ENCODE measurements at places on chromosomes 7 and 10.
A peak's percentile ranks its signal among the peaks of the same experiment; 100 is the strongest.

DNA sequence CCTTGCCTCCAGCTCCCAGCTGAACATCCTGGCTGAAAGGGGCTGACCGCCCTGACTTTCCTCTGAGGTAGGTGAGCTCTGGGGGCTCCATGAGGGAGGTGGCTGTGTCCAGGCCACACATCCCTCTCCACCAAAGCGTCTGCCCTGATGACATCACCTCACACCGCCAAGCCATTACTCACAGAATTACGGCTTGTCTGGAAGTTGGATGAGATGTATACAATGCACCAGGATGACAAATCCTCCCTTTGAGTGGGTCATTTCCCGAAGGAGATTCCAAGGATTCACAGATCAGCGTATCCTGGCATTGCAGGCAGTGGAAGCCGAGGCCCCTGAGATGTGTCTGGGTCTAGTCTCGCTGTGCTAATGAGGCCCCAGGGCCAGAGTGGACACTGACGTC, 15.1 kb upstream of the RET start:
- no peak for DNase-seq

- no peak for DNase-seq
Measured at GRCh38 chr10:123284022-123284421, 129.8 kb downstream of the BUB3 start.

- no peak for DNase-seq
Measured at GRCh38 chr7:29255906-29256692, 61.5 kb downstream of the CHN2 start.

DNA sequence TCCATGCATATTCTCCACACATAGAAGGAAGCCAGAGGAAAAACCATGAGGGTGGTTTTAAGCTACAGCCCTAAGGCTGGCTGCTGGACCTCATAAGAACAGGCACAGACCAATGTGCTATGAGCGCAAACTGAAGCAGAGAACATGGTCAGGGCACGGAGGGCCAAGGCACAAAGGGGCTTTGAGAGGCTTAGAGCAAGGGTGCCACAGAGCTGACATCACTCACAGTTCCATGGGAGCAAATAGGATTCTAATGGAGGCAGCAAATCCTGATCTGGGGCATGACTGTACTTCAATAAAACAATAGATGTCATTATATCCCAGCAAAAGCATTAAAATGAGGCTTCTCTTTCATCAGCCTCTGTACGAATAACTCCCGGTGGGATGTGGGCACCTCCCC, 162.4 kb downstream of the COBL start:
- DNase-seq, result no peak

- DNase-seq, result no peak
Measured at GRCh38 chr7:1511444-1512422, 7.5 kb upstream of the INTS1 start.

DNA sequence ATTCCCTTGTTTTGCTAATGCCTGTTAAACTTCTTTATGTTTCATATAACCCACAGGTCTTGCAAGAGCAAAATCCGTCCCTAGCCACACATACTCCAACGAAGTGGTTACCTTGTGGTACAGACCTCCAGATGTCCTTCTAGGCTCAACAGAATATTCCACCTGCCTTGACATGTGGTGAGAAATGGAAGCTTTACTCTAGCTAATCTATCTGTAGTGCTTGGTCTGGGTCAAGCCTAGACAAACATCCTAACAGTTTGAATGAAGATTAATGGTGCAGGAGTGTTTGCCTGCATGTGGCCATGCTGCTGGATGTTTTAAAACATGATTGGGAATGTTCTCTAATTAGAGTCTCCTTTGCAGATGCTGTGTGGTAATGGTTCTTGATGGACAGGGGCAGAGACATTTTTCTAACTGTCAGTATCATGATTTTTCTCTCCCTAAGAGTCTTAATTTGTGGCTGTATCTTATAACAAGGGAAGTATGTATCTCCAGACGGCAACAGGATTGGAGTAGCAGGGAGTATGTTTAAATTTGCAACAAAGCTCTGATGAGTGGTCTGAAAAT, 308.5 kb upstream of the FZD1 start:
- DNase-seq, result no peak

- no peak for DNase-seq
Measured at GRCh38 chr7:87858417-87859100, 17.6 kb downstream of the SLC25A40 start.

DNA sequence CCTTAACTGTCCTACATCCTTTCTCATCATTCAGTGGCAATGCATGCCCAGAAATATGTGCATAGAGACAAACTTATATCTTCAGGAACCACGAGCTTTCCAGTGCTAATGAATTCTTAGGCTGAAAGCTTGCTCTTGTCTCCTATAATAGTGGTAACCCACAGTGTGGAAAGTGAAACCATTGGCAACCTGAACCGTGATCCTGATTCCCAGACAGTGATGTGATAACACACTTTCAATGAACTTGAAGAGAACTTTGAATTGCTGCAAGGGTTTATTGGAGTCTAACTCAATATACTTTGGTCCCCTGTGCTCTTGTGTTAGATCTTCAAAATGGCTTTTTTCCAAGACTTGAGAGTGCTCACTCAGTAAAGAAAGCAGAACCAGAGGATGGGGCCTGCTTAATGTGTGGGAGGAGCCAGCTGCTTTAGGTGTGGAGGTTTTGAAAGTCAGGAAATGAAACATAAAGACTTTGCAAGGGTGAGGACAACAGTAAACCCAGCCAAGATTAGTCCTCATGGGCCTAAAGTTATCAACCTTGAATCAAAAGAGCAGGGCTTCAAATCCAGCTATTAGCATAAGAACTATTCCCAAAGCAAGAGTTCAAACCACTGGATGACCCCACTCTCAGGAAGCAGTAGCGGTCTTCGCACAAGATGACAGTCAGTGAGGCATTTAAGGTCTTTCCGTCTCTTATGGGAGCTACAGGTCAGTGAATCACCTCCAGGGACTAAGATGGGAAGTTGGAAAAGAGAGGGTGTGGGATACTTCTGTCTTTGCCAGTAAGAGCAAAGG, 332.4 kb upstream of the NRP1 start:
- DNase-seq, result no peak

GRCh38 chr7:54559401-54559800, 17.2 kb downstream of the VSTM2A start:
- no peak for DNase-seq

DNA sequence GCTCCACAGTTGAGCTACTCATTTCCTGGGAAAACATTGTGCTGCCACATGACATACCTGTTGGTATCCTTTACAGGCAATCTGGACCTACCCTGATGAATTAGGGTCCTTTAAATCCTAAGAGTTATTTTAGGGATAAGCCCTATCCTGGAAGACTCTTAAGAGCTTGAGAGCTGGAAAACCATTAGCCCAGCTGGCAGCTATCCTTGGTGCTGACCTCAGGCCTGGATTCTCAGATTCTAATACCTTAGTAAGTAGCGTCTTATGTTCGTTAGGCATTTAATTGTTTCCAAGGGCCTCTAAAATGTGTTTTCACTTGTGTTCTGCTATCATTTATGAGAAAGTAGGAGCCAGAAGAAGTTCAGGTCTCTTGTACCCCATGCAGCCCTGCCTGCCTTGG, 93.0 kb upstream of the SORCS3 start:
- DNase-seq, result no peak

- DNase-seq, result no peak
Measured at GRCh38 chr10:73641328-73642060, at the start of gene MYOZ1. MYOZ1 (minus strand) TSS chr10:73641474; CDS start chr10:73640017, 1,457 bp downstream.

- no peak for DNase-seq
Measured at GRCh38 chr7:41978858-41979257, 258.2 kb downstream of the GLI3 start.

- no peak for DNase-seq
Measured at GRCh38 chr10:11263767-11264166, 246.1 kb downstream of the CELF2 start.

- DNase-seq, result no peak
Measured at GRCh38 chr10:11170993-11171851, 153.6 kb downstream of the CELF2 start.

- no peak for DNase-seq
Measured at GRCh38 chr7:30683816-30684215, 1.6 kb upstream of the CRHR2 start.

DNA sequence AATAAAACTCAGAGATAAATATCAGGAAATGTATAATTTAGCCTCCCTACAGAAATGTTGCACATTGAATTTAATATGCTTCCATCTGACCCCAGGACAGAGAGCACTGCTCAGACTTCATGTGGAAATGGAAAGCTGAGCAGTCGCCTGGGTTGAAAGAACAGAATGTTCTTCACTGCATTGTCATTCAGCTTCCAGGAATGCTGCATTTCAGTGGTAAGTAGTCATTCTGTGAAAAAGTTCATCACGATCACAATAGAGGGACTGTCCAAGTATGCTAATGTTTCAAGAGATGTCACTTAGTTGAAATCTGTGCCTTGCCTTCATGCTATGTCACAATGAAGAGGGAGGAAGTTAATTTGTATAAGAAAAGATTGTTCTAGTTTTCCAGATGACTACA, 147.3 kb downstream of the NRCAM start:
- DNase-seq, result no peak

- no peak for DNase-seq
Measured at GRCh38 chr10:47141349-47141748, 158.6 kb upstream of the GDF10 start.

DNA sequence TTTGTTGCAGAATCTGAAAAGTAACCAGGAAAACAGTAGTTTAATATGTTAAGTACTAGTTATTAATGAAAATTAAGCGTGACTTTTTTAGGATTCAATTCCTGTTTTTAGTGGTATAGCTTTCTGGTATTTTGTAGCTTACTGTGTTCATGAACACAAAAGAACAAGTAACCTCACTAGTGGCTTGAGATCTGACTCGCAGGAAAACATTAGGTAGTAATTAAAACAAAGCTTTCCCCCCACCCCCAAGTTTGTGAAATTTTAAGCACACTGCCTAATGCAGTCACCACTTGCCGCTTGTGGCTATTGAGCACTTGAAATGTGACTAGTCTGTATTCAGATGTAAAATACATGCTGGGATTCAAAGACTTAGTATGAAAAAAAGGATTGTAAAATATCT, 102.5 kb upstream of the RPA3 start:
- DNase-seq, result no peak

DNA sequence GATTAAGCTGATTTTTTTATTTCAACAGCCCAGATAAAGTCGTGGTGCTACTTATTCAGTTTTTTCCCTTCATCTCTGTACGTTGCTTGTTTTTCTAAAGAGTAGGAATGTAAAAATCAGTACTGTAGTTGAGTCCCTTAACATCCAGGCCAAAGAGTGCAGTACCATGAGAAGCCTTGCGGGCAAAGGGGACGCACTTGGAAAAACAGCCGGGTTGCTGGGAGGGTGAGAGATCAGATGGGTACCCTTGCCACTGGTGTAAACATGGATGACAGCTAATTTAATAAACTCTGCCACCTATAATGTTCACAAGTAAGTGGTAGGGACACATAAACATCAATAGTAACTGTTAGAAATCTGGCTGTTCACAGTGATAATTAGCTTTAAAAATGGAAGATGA, 175.9 kb downstream of the POU6F2 start:
- DNase-seq, result no peak

DNA sequence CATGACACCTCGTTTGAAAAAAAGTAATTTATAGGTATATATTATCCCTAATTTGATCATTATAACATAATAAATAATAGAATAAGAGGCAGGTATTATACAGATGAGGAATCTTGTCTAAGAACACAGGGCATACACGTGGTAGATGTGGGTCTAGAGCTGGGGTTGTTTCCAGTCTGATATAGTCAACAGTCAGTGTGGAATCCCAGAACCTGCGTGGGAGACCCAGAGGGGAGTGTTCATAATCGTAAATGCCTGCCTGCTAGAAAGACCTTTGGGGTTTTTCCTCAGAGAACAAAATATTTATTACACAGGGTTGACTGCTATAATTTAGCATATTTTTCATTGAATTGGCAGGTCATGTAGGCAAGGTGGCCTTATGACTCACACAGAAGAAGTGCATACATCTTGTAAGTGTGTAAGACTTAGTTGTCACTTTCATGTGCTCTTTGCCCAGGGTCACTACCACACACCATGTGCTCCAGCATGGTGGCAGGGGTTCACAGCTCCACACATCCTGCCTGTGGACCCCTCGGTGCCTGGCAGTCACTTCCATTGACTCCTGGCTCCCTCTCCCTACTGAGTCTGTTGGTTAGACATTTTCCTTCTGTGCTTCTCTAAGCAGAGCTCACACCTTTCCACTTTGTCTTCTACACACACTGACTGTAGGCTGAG, 94.9 kb upstream of the IKZF1 start:
- DNase-seq, result no peak

DNA sequence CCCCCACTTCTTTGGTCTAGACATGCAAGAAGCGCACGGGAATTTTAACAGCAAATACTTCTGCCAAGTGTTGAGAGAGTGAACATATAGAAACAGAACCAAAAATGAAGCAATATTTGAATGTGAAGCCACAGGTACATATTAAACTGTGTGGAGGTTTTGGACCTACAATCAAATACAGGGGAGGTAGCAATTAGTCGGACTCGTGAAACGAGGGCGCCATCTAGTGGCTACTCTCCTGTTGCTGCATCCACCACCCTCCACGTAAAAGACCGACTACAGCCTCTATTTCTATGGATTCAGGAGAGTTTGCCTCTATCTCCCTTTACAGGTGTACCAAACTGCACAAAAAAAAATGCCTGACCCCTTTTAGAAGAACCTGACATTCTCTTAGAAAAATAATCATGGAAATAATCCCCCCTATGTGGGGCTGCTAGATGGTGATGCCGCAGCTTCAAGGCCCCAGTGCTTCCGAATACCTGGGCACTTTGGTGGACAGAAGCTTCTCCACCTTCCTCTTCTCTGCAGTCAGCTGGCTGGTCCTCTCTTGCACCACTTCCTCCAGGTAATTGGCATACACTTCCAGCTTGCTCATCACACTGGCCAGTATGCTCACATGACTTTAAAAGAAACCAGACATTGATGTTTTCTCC, 31.7 kb downstream of the TECTB start:
- DNase-seq, result peak; percentile 46

- no peak for DNase-seq
Measured at GRCh38 chr7:47888371-47889265, 59.6 kb downstream of the PKD1L1 start.

- DNase-seq, result no peak
Measured at GRCh38 chr10:119418362-119418761, 124.2 kb downstream of the RGS10 start.

DNA sequence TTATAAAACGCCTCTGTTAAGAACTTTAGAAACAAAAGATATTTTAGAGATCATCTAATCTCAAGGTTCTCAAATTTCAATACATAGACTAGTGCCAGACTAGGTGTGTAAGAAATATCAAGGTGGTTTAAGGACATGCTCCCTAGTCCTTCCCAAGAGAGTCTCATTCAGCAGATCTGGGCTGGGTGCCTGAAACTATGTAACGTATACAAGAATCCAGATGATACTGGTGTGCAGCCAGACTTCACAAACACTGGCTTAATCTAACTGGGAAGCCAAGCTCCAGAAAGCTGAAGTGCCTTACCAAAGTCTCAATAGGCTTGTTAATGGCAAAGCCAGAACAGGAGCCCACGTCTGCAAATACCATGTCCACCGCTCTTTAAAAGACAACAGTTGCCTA, 105.0 kb upstream of the AMPH start:
- DNase-seq, result no peak

DNA sequence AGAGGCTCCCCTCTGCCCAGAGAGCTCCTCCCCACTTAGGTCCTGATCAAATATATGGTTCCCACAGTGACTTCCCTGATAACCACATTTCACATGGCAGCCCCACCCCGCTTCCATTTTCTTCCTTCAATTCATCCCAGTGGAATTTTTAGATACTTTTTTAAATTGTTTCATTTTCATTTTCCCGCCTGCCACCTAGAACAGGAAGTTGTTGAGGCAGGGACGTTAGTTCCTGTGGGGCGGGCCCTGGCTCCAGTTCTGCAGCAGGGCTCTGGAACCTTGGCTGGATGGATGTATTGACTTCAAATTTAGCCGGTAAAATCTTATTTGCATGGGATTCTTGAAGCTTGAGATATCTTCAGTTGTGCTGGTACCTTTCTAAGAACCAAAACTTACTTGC, 226.6 kb downstream of the PAXIP1 start:
- DNase-seq, result no peak

All from activated T-helper 1 cell treated with Interleukin-2 at 50 U/mL for 16 hours (primary cell).